Parietal lobe (tissue), 2 donors: ENCODE measurements at places on chromosomes 6 and 20. TPM values are rescaled to one million over a fixed set of nuclear protein-coding genes. Genes with fewer than 3 reads are reported as not detected.

COL9A3 gene
- total RNA-seq: 27.9 TPM

ASIP gene
- total RNA-seq: not detected

SLX4IP gene
- 7.8 TPM for total RNA-seq

LY6G5B gene
- 13.5 TPM for total RNA-seq

KCNQ5 gene
- 26.9 TPM for total RNA-seq

TBC1D22B gene
- total RNA-seq: 10.6 TPM

SLC35D3 gene
- total RNA-seq: not detected

RRAGD gene
- 57.0 TPM for total RNA-seq

KCNK16 gene
- not detected for total RNA-seq

IL17A gene
- not detected for total RNA-seq

CLIC5 gene
- total RNA-seq: 1.9 TPM

LY6G6D gene
- not detected for total RNA-seq

FILIP1 gene
- total RNA-seq: 2.2 TPM
